ENCODE measurements at places on chromosomes 6 and 20.

DNA sequence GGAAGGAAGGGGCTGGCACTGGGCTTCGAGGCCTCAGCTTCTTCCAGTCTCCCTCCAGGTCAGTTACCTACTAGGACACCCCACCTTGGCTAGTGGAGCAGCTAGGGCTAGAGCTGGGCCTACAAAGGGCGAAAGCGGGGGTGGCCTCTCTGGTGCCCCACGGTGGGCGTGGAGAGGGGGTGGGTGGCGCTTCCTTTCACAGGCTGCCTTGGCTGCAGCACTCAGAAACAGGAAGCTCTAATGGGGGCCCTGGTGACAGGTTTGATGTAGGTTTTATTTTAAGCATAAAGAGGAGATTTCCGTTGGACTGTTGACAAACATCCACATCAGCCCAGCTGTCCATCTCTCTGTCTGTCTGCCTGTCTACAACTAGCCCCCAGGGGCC is 13.4 kb downstream of the FAM110A start:
- DNase-seq, result peak; percentile 85

DNA sequence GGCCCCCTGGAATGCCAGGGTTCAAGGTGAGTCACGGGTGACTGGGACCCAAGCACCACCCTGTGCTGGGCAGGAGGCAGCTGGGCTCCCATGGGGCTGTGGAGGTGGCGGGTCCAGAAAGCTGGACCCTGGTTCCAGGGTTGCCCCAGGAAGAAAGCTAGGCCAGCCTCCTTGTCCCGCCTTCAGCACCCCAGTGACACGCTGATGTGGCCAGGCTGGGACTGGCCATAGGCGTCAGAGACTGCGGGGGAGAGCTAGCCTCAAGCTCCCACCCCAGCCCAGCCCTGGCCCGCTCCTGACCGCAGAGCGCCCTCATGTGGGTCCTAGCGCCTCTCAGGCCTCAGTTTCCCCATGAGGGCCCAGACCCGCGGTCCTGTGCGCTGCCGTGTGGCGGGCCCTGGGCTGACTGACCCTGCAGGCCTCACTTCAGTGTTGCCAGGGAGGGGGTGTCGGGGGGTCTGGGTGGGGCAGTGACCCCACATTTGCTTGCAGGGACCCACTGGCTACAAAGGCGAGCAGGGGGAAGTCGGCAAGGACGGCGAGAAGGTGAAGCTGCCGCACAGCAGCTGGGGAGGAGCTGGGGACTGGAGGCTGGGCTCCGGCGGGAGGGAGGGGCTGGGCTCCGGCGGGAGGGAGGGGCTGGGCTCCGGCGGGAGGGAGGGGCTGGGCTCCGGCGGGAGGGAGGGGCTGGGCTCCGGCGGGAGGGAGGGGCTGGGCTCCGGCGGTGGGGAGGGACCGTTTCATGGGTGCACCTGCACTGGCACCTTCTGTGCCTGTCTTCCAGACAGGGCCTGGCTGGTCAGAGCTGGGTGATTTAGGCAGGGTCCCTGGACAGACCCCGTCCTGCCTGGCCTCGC is 7.9 kb downstream of the COL9A3 start:
- peak; percentile 56 for DNase-seq

DNA sequence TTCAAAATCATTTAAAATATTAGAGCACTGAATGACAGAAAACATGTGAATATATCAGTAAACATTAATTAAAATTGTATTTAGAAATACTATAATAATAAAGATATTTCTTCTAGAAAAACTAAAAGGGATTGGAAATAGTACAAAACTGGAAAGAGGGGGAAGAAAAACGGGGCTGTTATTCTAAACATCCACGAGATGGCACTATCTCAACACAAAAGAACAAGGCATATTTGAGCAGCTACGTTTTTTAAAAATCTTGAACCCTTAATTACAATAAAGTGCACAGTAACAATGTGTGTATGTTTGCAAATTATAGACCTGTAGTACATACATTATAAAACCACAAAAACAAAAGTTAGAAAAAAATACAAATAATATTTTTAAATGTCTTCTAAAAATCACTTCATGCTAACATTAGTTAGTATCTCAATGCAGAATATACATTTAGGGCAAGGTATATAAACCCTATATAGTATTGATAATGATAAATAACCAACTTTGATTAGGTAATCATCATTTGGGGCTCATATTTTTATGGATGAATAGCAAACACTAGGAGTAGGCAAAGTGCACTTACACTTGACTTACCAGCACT is 42.5 kb upstream of the PNISR start:
- peak; percentile 74 for DNase-seq

DNA sequence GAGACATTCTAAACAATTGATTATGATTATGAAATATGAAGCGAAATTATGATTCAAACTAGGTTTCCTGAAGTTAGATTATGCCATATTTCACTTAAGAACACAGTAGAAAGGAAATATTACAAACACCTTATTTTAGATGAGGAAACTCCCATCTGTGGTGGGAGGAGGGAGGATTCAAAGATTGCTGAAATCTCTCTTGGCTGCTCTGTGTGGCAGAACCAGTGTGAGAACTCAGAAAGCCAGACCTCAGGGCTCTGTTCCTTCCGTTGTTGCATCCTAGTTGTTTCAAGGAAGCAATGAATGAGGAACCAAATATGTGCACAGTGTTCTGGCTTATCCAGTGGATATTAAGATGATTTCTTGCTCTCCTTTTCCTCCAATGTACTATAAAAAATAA is 2.1 kb downstream of the TAAR5 start:
- DNase-seq, result peak; percentile 65

- DNase-seq, result no peak
These were observed 118.2 kb downstream of the TTLL2 start for GRCh38 chr6:167442796-167443680.

GRCh38 chr20:33947709-33948295 is 45.9 kb upstream of the RALY start:
- DNase-seq, result peak; percentile 59

GRCh38 chr6:92231171-92231701 is 1188.1 kb downstream of the EPHA7 start:
- no peak for DNase-seq

- DNase-seq, result no peak
These were observed 119.0 kb upstream of the STMND1 start for GRCh38 chr6:16982807-16983206.

GRCh38 chr6:16322666-16323312 is 84.4 kb downstream of the GMPR start:
- DNase-seq, result no peak

GRCh38 chr6:154566866-154567265 is 56.4 kb upstream of the CNKSR3 start:
- no peak for DNase-seq

- DNase-seq, result no peak
These were observed 94.0 kb downstream of the SGK1 start for GRCh38 chr6:134223796-134224420.

DNA sequence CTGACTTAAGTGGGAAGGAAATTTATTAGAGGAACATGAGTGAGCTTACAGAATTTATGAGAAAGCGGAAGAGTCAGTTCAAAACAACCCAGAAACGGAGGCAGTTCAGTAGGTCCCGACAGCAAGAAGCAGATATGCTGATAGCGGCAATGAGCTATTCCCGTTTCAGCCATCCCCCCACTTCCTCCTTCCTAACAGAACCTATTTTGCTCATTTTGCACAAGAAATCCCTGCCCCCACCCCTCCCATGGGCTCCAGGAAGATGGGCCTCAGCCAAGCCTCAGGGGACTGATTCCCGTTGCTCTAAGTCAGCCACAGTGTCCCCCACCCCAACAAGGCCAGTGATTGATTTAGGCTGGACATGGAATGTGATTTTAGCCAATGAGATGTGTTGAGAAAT is 157.5 kb downstream of the CEBPB start:
- peak; percentile 93 for DNase-seq

GRCh38 chr20:341682-342081 is 5.2 kb upstream of the NRSN2 start:
- peak; percentile 29 for DNase-seq

DNA sequence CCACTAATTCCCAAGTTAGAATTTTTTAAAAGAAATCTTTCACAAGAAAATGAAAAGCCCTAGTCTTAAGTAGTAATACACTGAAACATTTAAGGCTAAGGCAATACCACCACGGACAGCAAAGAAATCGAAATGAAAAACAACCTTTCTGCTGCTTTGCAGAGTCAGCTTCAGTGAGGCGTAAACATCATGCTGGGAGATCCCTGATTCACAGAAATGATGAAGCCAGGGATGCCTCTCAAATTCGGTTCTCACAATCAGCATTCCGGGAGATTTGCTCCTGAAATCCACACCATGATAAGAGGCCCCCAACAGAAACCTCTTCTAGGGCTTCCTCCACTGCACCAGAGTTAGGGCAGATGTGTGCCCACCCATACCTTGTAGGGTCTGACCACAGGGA is 18.6 kb downstream of the RRBP1 start:
- DNase-seq, result no peak

- no peak for DNase-seq
These were observed 23.6 kb downstream of the FOXA2 start for GRCh38 chr20:22560817-22561216.

- DNase-seq, result no peak
These were observed at the start of gene C6orf132 for GRCh38 chr6:42142118-42142835. Gene C6orf132, minus strand, starts transcription at chr6:42142620. Its CDS starts 176 bp downstream, at chr6:42142444.

GRCh38 chr20:64216036-64216435 is 39.5 kb upstream of the PCMTD2 start:
- DNase-seq, result no peak

DNA sequence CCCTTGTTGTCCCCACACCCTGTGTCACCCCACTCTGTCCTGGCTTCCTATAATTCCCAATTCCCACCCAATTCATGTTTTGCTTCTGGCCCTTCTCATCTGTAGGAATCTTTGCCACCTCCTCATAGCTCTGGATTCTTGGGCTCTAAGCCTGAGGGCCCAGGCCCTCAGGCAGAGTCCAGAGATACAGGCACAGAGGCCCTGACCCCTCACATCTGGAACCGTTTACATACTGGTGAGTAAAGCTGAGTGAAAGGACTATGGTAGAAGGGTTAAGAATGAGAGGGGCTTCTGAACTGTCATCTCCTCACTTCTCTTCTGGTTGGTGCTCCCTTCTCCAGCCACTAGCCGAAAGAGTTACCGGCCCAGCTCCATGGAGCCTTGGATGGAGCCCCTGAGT is 13.6 kb downstream of the PRRC2A start:
- no peak for DNase-seq

DNA sequence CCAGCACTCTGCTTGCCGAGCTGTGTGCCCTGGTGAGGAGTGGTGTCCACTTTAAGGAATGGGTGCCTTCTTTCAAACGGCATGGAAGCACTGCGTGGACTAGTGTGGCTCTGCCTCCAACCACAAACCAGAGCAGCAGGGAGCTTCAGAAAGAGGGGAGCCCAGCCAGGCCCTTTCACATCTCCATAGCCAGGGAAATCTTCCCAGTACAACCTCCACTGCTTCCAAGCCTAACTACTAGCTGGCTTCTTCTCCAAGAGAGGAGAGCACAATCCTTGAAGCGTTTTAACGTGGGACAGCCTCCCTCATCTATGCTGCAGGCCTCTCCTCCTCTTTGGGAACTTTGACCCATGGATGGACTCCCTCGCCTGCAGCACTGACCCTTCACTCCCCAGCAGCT is 26.7 kb downstream of the TNXB start:
- DNase-seq, result no peak

- DNase-seq, result peak; percentile 45
These were observed 19.5 kb downstream of the LRRN4 start for GRCh38 chr20:6034134-6034969.

GRCh38 chr6:12779772-12780171 is 63.2 kb downstream of the PHACTR1 start:
- no peak for DNase-seq

DNA sequence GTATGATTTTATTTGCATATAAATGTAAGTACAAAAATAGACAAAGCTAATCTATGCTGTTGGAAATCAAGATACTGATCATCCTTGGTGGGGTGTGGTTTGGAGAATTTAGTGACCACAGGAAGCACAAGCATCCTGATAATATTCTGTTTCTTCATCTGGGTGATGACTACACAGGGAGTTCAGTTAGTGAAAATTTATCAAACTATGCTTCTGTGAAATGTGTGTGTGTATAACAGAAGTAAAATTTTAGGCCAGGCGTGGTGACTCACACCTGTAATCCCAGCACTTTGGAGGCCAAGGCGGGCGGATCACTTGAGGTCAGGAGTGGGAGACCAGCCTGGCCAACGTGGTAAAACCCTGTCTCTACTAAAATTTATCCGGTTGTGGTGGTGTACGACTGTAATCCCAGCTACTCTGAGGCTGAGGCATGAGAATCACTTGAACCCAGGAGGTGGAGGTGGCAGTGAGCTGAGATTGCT is 20.6 kb downstream of the ENPP3 start:
- no peak for DNase-seq

DNA sequence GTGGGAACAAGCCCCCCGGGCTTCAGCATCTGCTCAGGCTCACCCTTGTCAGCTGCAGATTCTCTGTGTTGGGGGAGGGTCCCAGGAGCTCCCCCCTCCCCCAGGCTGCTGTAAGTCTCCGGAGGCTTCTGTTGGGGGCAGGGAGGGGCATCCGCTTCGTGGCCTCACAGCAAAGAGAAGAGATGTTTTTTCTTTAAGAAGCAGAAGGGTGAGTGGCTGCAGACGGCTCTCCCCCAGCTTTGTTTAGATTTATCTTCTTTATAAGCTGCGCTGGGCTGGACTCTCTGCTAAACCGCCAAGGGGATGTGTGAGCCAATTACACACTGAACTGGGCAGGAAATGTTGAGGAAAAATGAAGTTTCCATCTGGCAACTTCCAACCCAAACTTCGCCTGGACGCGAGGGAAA is 48.7 kb upstream of the GATA5 start:
- DNase-seq, result no peak

DNA sequence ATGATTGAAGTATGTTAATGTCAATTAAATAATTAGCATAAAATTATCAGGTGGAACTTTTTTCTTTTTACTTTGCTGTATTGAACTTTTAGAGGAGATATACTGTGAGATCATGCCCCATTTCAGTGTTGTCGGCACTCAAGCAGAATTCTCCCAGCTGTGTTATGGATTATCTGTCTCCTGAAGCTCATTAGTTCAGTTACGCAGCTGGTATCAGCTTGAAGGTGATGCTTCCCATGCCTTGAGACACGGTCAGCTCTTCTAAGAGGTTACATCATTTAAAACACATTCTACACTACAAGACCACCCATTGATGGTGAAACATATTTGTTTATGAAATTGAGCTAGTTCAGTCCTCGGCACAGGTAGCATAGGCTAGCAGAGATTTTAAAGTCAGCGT is 68.9 kb upstream of the PHACTR2 start:
- no peak for DNase-seq

DNA sequence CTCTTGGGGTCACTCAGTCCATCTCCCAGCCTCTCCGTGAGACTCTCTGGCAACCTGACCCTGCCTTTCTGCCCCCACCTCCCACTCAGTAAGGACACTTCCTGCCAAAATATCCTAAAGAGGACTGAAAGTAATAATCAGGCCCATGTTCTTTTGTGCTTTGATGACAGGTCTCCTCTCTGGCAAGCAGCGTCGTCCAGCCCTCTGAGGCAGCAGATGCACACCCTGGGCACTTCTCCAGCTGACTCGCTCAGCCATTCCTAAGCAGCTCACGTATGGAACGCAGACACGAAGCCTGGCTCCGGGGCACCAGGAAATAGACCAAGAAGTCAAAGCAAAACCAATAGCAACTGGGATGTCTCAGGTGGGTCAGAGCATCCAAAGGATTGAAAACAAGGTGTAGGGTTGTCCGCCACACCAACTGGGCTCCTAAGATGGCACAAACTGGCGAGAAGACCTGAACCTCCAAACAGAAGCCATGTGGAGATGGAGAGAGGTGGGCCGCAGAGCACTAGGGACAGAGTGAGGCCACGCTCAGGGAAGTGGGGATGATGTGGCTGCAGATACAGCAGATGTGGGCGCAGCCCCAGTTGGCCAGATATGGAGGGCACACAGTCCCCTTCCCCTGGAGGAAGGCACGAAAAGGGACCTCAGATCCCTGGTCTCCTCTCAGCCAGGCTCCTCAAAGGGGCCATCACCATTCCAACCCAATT is 99.3 kb downstream of the PRND start:
- DNase-seq, result no peak
